ENCODE measurements at places on chromosomes 12 and 14.

DNA sequence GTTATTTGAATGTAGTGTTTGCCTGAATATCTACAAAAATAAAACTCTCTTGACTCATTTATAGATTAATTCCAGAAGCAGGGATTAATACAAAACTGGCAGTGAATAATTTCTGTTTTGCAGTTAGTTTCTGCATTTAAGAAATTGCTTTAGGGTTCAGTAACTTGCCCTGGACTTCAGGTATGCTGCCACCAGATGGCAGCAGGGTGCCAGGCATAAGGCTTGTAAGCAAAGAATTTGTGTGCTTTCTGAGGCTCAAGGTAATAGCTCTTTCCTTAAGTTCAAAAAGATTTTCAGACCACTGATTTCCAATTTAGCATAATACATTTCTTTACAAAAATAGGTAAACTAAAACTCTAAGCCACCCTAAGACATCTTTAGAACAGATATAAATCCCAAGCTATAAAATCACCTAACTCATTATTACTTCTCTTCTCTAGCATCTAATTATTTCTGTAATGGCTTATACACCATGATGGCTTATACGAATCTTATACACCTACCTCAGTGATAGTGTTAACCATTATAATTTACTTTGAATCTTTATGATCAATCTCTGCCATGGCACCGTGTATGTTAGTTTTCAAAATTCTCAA lies 398.3 kb downstream of the APAF1 start:
- peak; percentile 57 for DNase-seq

DNA sequence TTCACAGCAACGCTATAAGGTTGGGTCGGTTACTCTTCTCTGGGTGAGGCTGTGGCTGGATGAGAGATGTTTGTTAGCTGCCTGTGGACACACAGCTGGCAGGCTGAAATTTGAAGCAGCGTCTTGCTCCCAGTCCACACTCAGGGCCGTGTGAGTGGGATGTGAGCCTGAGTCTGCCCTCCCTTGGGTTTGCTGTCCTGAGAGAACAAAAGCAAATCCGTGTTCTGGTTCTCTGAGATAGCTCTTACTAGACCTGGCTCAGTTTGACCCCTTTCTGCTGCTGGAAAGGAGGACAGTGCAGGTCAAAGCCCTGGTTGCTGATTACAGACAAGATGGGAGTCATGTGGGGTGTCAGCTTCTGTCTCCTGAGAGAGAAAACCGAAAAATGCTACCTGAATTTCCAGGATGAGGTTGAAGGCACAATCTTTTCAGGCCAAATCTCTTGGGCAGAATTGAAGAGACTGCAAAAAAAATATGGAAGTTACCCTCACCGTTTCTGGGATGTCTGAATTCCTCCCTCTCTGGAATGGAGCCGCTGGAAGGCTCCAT lies 270.8 kb downstream of the ZFP36L1 start:
- DNase-seq, result no peak

GRCh38 chr12:75774261-75775052 lies 257.1 kb downstream of the PHLDA1 start:
- DNase-seq, result no peak

DNA sequence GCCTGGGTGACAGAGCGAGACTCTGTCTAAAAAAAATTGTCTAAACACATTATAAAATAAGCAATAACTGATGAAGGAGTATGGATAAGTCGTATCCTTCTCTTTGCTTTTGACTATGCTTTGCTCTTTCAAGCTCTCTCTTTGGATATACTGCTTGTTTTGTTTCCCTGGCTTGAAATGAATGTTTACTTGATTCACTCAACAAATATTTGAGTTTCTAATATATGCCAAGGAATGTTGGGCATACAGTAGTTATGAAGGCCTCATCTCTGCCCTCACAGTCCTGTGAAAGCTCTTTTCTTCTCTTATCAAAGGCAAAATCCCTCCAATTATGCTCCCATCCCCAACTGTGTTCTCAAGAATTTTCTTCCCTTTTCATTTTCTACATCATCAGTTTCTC lies 123.5 kb downstream of the PTPRR start:
- peak; percentile 3 for DNase-seq

GRCh38 chr12:71938728-71939385 lies at the start of gene TPH2:
Gene TPH2 (plus strand): TSS chr12:71938845. CDS start chr12:71938987, 142 bp downstream.
- peak; percentile 42 for DNase-seq

DNA sequence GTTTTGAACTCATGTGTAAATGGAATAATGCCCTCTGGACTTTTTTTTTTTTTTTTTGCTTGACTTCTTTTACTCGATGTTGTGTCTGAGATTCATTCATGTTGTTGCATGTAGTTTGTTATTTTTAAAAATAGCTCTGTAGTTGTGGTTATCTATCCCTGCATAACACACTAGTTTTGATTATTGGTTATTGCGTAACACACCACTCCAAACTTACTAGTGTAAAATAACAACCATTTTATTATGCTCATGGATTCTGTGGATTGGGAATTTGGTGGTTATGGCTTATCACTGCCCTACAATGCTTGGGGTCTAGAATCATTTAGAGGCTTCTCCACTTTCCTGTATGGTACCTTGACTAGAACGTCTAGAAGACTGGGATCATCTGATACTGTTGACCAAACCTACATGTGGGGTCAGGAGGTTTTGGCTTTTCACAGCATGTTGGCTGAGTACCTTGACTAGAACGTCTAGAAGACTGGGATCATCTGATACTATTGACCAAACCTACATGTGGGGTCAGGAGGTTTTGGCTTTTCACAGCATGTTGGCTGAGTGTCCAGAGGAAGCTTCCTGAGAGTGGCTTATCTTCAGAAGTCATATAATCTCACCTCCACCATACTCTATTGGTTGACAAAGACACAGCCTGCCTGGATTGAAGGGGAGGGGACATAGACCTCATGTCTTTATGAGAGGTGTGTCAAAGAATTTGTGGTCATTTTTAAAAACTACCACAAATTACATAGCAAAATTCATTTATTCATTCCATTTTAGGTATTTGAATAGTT lies 11.6 kb downstream of the VRK1 start:
- DNase-seq, result no peak

DNA sequence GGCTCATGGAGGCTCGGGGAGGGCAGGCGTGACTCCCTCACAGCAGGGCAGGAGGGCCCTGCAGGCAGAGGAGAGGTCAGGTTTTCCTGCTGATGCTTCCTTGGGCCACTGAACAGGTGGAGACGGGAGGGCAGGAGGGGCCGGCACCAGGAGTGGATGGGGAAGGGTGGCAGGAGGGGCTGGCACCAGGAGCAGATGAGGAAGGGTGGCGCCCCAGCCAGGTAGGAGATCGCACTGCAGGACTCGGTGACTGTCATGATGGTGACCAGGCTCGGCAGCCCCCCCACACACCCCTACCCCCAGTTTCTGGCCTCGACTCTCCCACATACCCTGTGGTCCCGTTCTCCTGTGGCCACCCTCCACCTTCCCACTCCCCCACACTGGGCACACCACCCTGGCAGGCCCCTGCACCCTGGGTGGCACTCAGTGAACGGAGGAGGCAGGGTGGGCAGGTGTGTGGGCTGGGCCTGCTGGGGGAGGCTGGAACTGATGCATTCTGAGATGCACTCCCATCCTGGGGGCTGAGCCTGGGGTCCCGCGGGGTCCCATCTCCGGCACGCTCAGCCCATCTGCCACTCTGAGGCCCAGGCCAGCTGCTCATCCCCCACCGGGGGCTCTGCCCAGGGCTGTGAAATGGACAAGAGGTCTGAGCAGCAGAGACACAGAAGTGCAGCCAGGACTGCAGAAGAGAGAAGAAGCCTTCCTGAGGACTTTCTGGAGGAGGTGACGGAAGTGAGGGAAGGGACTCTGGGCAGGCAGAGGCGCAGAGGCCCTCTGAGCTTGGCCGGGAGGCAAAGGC lies 2.8 kb downstream of the NUDT14 start:
- DNase-seq, result no peak

DNA sequence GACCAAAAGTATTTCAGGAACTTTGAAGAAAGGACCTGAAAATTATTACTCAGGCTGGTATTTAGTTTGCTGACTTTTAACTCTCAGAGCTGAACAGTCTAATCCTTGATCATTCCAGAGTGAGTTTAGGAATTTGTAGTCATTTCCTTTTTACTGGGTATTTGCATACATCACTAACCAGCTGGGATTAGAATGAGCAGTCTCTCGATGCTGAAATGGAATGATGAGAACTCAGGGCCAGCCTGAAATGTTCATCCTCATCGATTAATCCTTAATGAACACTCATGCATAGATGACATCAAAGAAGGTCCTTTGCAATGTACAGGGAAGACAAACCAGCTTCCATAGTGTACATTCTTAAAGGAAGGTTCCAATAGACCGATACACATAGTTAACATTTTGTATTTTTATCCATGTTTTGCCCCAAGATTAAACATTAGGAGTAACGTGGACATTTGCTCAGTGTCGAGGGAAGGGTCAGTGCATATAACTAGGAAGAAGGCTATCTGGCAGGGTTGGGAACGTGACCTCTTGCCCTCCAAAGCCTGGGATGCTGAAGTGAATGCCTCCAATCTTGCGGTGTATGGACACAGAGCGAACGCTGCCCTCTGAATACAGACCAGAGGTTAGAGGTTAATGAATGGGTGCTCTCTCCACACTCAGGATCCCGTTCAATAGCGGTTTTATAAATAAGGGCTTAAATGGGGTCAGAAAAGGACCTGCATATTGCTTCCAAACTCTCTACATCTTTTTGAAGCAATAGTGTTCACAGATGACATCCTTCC lies 14.5 kb downstream of the FBXL14 start:
- DNase-seq, result peak; percentile 63

- no peak for DNase-seq
Observed at GRCh38 chr14:36997843-36998242, 174.6 kb downstream of the SLC25A21 start.

GRCh38 chr12:2574355-2574935 lies 220.3 kb upstream of the FKBP4 start:
- DNase-seq, result no peak

DNA sequence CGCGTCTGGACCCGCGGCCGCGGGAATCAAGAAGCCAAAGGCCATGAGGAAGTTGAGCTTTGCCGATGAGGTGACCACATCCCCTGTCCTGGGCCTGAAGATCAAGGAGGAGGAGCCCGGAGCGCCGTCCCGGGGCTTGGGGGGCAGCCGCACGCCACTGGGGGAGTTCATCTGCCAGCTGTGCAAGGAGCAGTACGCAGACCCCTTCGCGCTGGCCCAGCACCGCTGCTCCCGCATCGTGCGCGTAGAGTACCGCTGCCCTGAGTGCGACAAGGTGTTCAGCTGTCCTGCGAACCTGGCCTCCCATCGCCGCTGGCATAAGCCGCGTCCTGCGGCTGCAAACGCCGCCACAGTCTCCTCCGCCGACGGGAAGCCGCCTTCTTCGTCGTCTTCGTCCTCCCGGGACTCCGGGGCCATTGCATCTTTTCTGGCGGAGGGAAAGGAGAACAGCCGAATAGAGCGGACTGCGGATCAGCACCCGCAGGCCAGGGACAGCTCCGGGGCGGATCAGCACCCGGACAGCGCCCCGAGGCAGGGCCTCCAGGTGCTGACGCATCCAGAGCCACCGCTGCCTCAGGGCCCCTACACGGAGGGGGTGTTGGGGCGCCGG lies 1.0 kb downstream of the INSM2 start:
- peak; percentile 84 for DNase-seq

- no peak for DNase-seq
Observed at GRCh38 chr14:105299654-105300541, 903 bp downstream of the BRF1 start.

DNA sequence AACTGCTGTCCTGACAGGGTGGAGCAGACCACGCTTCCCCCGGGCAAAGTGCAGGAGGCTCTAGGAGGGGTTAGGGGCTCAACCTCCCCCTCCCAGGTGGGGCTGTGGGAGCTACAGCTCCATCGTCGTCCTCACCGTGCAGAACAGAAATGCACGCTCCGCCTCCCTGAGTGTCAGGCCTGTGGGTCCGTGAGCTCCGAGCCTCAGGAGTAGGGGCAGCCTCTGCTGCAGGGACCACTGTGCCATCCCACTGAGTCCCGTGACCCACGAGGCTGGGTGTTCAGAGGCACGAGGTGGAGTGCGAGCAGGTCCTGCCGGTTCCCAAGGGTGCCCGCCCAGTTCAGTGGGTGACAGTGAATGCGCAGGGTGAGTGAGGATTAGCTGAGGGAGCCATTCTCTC lies 48.6 kb downstream of the CACNA1C start:
- DNase-seq, result no peak

DNA sequence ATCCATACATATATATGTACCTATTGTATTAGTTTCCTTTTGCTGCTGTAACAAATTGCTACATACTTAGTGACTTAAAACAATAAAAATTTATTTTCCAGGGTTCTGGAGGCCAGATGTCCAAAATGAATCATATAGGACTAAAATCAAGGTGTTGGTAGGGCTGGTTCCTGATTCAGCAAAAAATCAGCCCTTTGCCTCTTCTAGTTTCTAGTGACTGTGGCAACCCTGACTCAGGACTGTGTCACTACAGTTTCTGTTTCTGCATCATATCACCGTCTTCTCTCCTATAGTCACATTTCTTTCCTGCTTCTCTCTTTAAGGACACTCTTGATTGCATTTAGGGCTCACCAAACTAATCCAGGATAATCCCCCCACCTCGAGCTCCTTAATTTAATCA lies 386.3 kb upstream of the TBX3 start:
- peak; percentile 41 for DNase-seq

- no peak for DNase-seq
Observed at GRCh38 chr14:106822905-106823304, 1296.5 kb downstream of the TMEM121 start.

- no peak for DNase-seq
Observed at GRCh38 chr14:29653303-29653702, 274.3 kb downstream of the PRKD1 start.

GRCh38 chr12:15603474-15604085 lies 185.6 kb downstream of the EPS8 start:
- DNase-seq, result no peak

- no peak for DNase-seq
Observed at GRCh38 chr12:94001691-94002090, 146.7 kb upstream of the PLXNC1 start.

DNA sequence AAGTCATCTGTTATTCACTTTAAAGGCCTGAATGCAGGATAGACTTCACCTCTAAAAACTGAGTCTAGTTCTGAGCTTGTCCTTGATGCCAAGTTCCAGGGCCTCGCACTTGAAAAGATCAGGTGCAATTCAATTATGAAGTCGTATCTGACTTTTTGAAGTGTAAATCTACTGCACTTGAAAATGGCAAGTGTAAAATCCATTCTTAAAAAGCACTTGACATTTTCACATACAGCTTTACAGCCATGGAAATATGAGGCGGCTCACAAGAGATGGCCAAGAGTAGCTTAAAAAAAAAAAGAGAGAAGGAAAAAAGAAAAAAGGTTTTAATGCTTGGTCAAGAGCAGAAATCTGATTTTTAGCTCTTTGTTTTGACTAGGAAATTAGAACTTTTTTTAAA lies 172.5 kb downstream of the GXYLT1 start:
- no peak for DNase-seq
